Liver (tissue), 10 donors: ENCODE measurements at places on chromosomes 1 and 21. TPM values are rescaled to one million over a fixed set of nuclear protein-coding genes. Genes with fewer than 3 reads are reported as not detected.

GRCh38 chr1:233105225-233105624 is 154.8 kb downstream of the NTPCR start:
- no peak for DNase-seq
- H3K4me1 ChIP-seq = no peaks in the 10 kb centered on the region
- H3K27ac ChIP-seq = no peak overlapping the region
- H3K27me3 ChIP-seq = no peaks in the 10 kb centered on the region
- H3K36me3 ChIP-seq = no peaks in the 10 kb centered on the region
- no peak overlapping the region for H3K4me3 ChIP-seq

The FAAH gene
- 4.3 TPM for total RNA-seq

The MYOG gene
- total RNA-seq = not detected

- no peak for DNase-seq
- H3K4me3 ChIP-seq = no peak overlapping the region
- no peaks in the 10 kb centered on the region for H3K4me1 ChIP-seq
These were observed 151.5 kb upstream of the RNPC3 start for GRCh38 chr1:103373991-103374390.

- H3K36me3 ChIP-seq = no peaks in the 10 kb centered on the region
- no peak for DNase-seq
- no peaks in the 10 kb centered on the region for H3K4me1 ChIP-seq
- no peaks in the 10 kb centered on the region for H3K27me3 ChIP-seq
- no peak overlapping the region for H3K4me3 ChIP-seq
These were observed 10.0 kb upstream of the IRF6 start for GRCh38 chr1:209815931-209816341.

- H3K4me1 ChIP-seq = no peaks in the 10 kb centered on the region
- no peaks in the 10 kb centered on the region for H3K36me3 ChIP-seq
These were observed 110.0 kb downstream of the ADSS2 start for GRCh38 chr1:244341455-244342450.

- no peaks in the 10 kb centered on the region for H3K4me1 ChIP-seq
- no peak overlapping the region for H3K27ac ChIP-seq
- peaks cover 45% of the 10 kb centered on the region for H3K36me3 ChIP-seq
- H3K27me3 ChIP-seq = no peaks in the 10 kb centered on the region
- no peak for DNase-seq
- no peak overlapping the region for H3K4me3 ChIP-seq
These were observed 33.1 kb upstream of the EXOSC10 start for GRCh38 chr1:11132563-11133293.

The SLC44A3 gene
- total RNA-seq = 2.6 TPM
